Parietal lobe (tissue), 2 donors: ENCODE measurements at places on chromosomes 3 and 15. TPM values are rescaled to one million over a fixed set of nuclear protein-coding genes. Genes with fewer than 3 reads are reported as not detected.

Gene SENP8
- 5.6 TPM for total RNA-seq

Gene CYP8B1
- total RNA-seq: not detected

Gene RTP3
- total RNA-seq: not detected

Gene CPLX3
- total RNA-seq: 1.6 TPM

Gene KLHL40
- total RNA-seq: not detected

Gene ACOX2
- total RNA-seq: 3.4 TPM

Gene RARRES1
- 2.5 TPM for total RNA-seq

Gene LRRK1
- 1.6 TPM for total RNA-seq

Gene PPM1L
- 106 TPM for total RNA-seq

Gene ARPC4
- total RNA-seq: 117 TPM

Gene CCDC14
- total RNA-seq: 203 TPM

Gene PRRT3
- total RNA-seq: 4.1 TPM

Gene CCDC9B
- 4.4 TPM for total RNA-seq

Gene NEK10
- 42.9 TPM for total RNA-seq

Gene IQCH
- total RNA-seq: 2.8 TPM

Gene ANKUB1
- 0.63 TPM for total RNA-seq

Gene SIDT1
- total RNA-seq: 4.7 TPM

Gene TRIM69
- total RNA-seq: 32.6 TPM

Gene GOLGA6L7
- total RNA-seq: not detected

Gene CAMKV
- total RNA-seq: 283 TPM

Gene SPINK8
- total RNA-seq: not detected

Gene AQR
- total RNA-seq: 55.7 TPM

Gene TADA3
- total RNA-seq: 35.7 TPM

Gene CD96
- total RNA-seq: not detected

Gene SLCO2A1
- 0.31 TPM for total RNA-seq

Gene HGD
- 0.63 TPM for total RNA-seq

Gene CHRD
- total RNA-seq: 12.5 TPM

Gene ARIH2
- 120 TPM for total RNA-seq

Gene ITIH1
- not detected for total RNA-seq

Gene C15orf39
- 1.9 TPM for total RNA-seq

Gene SUSD5
- 2.5 TPM for total RNA-seq

Gene ZNF80
- not detected for total RNA-seq

Gene PRR20G
- not detected for total RNA-seq

Gene C15orf62
- 0.31 TPM for total RNA-seq

Gene MYLK
- 5.3 TPM for total RNA-seq

Gene CASR
- 0.31 TPM for total RNA-seq

Gene BLM
- total RNA-seq: 5.6 TPM

Gene ZMYND10
- 3.4 TPM for total RNA-seq

Gene APOD
- total RNA-seq: 3.8 TPM

Gene HCN4
- total RNA-seq: 6.6 TPM

Gene UCN2
- total RNA-seq: not detected

Gene CCRL2
- total RNA-seq: 1.9 TPM

Gene SLC12A8
- total RNA-seq: 6.9 TPM

Gene CCR3
- not detected for total RNA-seq
